ENCODE measurements at places on chromosomes 2 and 18. TPM values are rescaled to one million over a fixed set of nuclear protein-coding genes. Genes with fewer than 3 reads are reported as not detected.

Gene NDC80
- 51.3 TPM for total RNA-seq

Gene CAPN14
- total RNA-seq, result 0.68 TPM

Gene LBX2
- 0.42 TPM for total RNA-seq

Gene RPRM
- total RNA-seq, result 0.41 TPM

Gene FSHR
- total RNA-seq, result not detected
